ENCODE measurements at places on chromosomes 4 and X.

GRCh38 chr4:78684325-78685079 is 91.6 kb upstream of the BMP2K start:
- DNase-seq: no peak

DNA sequence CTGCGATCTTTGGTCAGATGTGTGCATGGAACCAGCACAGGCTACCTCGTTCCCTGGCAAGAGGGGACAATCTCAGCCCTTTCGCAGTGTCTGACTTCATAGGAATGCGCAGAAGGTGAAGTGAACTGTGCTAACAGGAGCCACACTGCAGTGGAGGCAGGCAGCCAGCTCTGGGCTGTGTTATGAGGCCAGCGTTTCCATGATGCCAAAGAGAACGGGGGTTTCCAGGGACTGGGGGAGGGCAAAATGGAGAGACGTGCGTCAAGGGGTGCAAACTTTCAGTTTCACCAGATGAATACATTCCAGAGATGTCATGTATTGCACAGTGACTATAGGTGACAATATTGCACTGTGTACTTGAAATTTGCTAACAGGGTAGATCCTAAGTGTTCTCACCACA is 30.4 kb downstream of the CLDN34 start:
- DNase-seq: no peak

DNA sequence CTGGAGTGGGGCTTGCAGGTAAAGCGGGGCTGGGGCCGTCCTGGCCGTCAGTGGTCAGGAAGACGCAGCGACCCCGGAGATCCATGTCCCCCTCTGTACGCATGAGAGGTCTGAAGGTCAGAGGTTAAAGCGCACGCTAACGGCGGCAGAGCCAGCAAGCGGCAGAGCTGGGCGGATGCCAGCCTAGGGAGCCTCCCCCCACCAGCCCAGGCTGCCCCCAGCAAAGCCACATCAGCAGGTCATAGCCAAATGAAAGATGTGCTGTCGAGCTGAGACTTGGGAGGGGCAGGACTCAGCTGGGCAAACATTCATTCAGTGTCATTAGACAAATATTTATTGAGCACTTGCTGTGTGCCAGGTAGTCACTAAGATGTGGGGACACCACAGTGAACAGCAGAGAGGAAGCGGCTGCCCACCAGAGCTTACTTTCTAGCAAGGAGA is 593 bp upstream of the JAKMIP1 start:
- no peak for DNase-seq

GRCh38 chrX:71057848-71058530 is 10.1 kb downstream of the SNX12 start:
- no peak for DNase-seq

- no peak for DNase-seq
Measured at GRCh38 chrX:122439831-122440230, 744.2 kb upstream of the GRIA3 start.
